GM12891 (cell line): ENCODE measurements at places on chromosomes 7 and 10.

DNA sequence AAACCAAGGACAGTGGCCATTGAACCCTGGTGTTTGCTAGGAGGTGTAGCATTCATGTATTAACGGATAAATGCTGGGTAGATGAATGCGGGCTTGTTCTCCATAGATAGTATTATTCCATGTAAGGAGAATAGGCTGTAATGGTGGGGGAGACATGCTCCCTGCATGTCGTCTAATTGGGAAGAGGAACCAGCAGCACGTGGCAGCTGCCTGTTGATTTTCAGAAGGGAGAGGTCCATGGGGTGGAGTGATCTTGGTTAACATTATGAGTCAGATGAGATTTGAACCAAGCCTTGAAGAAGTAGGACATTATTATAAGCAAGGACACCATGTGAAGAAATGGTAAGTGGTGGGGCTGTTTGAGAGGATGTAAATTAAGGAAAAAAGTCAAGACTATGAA, 112.5 kb downstream of the WNT2 start:
- DNase-seq: no peak

DNA sequence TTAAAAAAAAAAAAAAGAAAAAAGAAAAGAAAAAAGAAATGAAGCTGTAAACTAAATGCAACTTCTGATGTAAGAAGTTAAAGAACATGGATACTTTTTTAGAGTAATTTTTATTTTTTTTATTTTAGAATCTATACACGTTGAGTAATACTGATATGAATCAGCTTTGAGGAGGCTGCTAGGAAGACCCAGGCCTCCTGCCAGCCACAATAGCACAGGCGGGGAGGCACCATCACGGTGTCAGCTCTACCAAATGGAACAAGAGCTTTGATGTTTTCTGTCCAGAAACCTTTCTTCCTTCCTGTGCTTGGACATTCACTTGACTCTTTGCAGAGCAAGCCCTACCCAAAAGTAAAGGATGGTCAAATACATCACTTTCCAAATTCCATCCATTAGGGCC, 45.3 kb upstream of the EGR2 start:
- no peak for DNase-seq

- no peak for DNase-seq
Observed at GRCh38 chr10:80518807-80519360, 18.8 kb upstream of the SH2D4B start.

GRCh38 chr7:35725280-35725680, 30.3 kb upstream of the HERPUD2 start:
- no peak for DNase-seq

DNA sequence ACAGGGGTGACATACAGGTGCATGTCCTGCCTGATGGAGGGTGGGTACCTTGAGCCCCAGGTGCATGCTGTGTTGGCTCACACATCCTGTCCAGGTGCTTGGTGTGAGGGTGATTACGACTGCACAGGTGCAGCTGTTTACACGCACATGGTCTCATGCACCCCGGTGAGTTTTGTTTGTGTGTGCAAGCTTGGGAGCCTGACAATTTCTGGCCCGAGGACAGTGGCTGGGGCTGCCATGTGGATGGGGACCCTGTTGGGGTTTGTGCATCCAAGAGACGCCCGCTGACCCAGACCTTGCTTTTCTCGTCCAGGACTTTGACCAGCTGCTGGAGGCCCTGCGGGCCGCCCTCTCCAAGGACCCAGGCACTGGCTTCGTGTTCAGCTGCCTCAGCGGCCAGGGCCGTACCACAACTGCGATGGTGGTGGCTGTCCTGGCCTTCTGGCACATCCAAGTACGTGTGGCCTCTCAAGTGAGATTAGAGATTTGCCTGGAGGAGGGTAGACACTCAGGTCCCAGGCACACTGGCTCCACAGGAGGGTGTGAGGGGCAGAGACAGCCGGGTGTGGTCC, 61.7 kb downstream of the PRF1 start:
- no peak for DNase-seq

DNA sequence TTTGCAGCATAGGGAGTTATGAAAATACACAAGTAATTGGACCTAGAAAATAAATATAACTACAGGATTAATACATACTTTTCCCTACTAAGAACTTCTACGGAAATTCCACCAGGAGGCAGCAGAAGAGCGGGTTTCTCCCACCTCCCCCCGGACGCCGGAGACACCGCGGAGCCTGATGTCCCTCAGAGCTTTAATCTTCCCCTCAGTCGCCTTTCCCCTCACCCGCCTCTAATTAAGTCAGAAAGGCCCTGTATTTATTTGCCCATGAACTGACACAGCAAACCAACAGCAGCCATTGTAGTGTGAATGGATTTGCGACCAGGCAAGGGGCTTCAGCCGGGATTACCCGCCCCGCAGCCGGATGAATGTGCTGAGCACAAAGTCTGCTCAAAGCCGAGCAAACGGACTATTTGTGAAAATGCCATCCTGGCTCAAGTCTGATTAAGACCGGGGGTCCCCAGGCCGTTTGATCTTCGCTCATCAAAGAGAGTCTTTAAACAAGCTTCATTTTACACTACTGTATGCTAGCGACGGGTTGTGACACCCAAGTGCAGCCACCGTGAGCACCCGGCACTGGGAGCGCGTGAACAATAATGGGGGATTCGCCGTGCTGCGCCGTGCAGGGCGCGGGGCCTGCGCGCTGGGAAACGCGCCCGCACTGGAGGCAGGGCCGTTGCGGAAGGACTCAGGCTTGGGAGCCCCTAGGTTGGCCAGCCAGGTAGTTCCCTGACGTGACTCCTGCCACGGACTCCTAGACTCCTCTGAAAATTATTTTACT, 5.6 kb upstream of the DKK1 start:
- peak; percentile 41 for DNase-seq

GRCh38 chr10:99779335-99779734, 3.1 kb upstream of the ABCC2 start:
- no peak for DNase-seq

DNA sequence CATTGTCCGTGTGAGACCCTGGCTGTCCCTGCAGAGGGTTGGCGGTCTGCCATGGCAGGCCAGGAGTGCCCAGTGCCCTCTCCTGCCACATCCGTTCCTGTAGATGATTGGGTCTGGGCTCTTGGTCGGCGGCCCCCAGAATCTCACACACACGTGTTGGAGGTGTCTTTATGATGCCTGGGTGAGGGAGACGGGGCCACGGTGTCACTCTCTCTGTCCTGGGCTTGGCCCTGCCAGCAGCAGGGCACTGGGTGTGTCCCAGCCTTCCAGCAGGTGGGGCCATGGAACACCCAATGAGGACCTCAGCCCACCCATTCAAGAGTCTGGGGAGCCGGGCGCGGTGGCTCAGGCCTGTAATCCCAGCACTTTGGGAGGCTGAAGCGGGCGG, 30.2 kb downstream of the UNC5B start:
- DNase-seq: no peak

DNA sequence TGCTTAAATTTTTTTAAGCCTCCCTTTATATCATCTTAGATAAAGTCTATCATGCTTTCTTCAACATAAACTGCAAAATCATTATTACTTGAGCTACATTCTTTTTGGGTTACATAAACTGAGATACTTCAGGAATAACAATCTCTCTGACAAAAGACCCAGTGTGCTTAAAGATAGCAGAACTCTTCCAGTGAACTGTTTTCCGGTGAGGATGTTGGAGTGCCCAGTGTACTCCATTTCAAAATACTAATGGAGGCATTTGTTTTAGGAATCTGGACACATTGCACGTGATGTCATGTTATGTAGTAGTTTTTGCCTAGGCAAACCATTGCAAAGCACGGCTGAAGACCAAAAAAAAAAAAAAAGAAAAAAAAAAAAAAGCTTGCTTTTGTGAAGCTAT, 388.2 kb upstream of the CELF2 start:
- DNase-seq: no peak

DNA sequence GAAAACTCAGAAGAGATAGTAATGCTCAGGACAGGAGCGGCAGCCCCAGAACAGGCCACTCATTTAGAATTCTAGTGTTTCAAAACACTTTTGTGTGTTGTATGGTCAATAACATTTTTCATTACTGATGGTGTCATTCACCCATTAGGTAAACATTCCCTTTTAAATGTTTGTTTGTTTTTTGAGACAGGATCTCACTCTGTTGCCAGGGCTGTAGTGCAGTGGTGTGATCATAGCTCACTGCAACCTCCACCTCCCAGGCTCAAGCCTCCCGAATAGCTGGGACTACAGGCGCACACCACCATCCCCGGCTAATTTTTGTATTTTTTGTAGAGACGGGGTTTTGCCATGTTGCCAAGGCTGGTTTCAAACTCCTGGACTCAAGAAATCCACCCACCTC, 65.9 kb upstream of the CAPZA2 start:
- no peak for DNase-seq

GRCh38 chr10:79247373-79248137, 99.7 kb upstream of the PPIF start:
- DNase-seq: no peak

GRCh38 chr7:77425101-77426051, 9.2 kb upstream of the GSAP start:
- DNase-seq: no peak

DNA sequence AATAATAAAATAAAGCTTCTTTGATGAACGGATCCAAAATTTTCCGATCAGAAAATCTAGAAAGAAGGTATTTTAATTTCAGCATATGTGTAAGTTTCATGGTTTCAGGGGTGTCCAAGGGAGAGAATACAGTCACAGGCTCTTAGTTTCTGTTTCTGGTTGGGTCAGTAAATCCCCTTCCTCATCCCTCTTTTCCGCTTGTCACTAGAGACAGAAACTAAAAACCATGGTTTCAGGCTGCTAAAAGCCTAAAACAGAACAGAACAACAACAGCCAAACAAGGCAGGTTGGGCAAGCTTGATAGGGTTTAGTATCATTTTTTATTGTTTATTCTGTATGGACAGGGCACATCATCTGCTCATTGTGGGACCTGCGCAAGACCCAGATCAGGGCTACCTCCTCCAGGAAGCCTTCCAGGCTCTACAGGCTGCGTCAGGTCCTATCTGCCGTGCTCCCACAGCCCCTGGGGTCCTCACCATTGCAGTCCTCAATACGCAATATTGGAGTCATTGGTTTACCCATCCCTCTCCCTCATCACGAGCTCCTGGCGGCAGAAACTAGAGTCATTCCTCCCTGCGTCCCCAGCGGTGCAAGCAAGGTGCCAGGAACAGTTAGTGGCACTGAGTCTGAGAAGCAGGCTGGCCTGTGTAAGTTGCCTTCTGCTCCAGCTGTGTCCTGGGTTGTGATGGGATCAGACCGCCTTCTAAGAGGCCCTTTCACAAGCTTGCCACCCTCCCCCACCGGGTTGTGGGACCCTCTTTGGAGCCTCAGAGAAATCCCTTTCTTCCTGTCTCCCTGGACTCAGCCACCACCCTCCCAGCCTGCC, 70.2 kb upstream of the CUX1 start:
- no peak for DNase-seq

DNA sequence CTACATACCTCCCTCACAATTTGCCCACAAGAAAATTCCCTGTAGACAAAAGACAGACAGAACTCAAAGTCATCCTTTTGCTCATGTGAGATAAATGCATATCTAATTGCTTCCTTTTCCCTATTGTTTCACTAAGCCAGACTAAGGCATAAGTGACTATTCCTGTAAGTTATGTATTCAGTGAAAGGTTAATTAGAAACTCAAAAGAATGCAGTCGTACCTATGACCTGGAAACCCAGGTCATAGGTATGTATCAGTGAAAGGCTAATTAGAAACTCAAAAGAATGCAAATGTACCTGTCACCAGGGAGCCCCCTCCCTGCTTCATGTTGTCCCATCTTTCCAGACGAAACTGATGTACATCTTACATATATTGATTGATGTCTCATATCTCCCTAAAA, 10.3 kb upstream of the GARS1 start:
- no peak for DNase-seq

DNA sequence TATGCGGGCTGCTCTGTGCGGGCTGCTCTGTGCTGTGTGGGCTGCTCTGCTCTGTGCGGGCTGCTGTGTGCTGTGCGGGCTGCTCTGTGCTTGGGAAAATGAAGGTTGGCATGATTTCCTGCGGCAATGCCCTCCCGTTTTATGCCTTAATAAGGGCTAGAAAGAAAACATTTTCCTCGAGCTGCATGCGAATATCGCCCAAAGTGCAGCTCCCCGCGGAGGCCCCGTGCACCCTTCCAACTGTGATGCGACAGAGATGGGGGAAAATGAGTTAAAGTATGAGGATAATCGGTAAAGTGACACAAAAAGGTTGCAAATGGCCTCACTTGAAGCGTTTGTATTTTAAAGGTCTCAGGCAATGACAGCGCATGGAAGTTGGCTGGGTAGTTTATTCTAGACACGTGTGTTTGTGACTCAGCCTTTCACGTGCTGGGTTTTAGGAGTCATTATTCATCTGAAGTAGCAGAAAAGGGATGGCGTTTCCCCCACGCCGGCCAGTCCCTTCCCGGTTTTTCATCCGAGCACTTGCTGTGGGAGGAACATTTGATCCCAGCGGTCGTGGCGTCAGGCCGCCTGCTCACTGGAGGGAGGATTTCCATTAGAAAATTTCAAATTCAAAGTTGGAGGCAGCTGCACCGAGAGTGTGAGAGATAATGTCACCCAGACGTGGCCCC, 220.7 kb downstream of the ADARB2 start:
- no peak for DNase-seq

DNA sequence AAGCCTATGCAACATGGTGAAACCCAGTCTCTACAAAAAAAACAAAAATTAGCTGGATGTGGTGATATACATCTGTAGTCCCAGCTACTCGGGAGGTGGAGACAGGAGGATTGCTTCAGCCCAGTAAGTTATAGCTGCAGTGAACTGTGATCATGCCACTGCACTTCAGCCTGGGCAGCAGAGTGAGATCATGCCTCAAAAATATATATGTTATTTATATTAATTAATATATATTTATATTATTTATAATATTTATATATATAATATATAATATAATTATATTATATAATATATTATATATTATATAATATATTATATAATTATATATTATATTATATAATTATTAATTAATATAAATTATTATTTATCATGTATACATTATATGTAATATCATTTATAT, 1158.4 kb upstream of the AUTS2 start:
- no peak for DNase-seq

- no peak for DNase-seq
Observed at GRCh38 chr10:67261300-67261797, 335.5 kb downstream of the LRRTM3 start.
